Stimulated activated CD8-positive, alpha-beta memory T cell treated with anti-CD3 and anti-CD28 coated beads, Interleukin-7, amount 100 ng/mL, for 1 hour (primary cell): ENCODE measurements at places on chromosomes 12 and 14.

- DNase-seq = no peak
Observed at GRCh38 chr12:108911915-108912314, 32.0 kb downstream of the DAO start.

GRCh38 chr14:89012282-89013097 is 188.0 kb downstream of the TTC8 start:
- no peak for DNase-seq

DNA sequence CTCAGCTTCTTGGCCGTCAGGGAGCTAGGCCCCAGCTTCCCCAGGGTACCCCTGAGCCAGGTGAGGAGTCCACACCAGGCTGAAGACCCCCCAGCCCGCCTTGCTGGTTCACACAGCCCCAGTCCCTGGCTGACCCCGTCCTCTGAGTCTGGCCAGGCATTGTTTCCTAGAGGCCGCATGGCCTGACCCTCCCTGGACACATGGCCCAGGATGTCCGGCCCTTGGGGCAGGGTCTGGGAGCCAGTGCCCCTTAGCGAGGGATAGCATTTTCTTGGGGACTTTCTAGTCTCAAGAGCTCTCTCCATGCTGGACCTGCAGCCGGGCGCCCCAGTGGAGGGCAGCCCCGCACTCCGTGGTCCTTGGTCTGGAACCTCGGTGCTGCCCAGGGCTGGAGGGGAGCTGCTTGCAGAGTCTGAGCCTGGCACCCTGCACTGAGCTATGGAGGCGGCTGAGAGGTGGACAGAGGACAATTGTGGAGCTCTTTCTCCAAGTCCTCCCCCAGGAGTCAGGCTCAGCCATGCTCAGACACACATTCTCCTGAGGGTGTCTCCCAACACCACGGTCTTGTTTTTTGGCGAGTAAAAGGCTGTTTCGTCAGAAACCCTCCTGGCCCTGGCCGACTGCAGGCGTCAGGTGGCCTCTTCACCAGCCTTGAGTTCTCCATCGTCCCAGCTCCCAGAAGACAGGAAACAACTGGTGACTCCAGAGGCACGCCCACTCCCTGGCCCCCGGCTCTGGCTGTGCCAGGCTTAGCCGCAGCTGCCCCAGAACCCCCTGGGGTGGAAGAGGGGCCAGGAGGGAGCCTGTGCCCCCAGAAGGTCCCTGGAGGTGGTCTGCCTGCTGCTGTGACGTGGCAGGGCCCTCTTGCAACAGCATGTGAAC is 17.6 kb upstream of the CRIP2 start:
- DNase-seq = no peak

DNA sequence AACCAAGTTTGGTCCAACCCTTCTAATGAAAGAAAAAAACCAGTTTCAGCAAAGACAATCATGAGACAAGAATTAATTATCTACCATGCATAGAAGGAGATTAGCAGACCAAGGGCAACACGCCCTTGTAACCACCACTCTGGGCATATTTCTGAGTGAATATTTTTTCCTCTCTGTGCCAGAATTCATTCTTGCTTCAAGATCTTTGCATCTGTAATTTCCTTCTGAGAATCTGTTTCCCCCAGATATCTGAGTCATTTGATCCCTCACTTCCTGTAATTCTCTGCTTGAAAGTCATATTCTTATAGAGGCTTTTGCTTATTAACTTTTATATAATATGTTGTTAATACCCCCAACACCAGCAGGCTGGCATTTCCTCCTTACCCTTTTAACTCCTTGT is 243.7 kb downstream of the SLC16A7 start:
- no peak for DNase-seq

DNA sequence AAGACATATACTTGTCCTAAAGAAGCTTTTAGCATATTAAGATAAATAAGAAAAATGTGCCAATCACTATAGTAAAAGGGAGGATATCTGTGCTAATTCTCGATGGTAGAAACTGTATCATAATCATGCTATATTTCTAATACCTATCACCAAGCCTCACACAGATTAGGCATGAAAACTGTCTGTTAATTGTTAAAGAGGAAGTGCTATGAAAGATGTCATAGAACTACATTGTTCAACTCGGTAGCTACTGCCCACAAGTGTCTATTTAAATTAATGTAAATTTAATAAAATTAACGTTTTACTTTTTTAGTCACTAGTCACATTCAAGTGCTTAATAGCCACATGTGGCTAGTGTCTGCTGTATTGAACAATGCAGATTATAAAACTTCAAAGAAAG is 77.5 kb upstream of the KICS2 start:
- no peak for DNase-seq

DNA sequence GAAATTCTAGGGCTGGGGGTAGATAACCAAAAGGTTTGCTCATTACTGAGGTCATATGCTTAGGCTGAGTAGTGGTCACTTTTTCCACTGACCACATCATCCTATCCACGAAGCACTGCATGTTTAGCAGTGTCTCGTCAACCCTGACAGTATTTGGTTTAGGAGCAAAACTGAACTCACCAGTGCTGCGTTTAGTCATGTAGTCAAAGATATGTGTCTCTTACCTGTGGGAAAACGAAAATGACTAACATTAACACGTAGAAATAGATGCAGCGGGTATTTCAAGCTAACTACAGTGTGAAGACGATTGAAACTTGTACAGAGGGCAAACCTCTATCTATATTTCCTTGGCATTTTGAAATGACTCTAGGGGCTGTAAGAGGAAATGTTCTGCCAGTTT is 34.6 kb downstream of the MTHFD1 start:
- no peak for DNase-seq

DNA sequence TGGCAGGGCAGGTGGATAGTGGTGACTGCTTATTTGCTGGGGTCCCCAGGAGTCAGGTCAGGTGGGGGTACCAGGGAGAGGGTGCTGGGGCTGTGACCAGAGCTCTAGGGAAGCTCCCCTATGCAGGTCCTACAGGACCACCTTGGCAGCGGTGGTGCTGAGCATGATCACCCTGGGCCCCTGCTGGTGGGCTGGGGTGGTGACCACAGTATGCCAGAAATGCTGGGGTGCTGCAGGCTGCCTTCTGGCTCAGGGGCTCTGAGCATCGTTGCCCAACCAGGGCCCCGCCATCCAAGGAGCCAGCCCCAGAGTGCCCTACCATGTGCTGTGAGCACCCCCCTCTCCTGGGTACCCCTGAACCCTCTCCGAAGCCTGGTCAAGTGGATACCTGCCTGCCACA is 17.5 kb upstream of the NUDT14 start:
- no peak for DNase-seq

GRCh38 chr14:101538878-101539277 is 22.4 kb upstream of the DIO3 start:
- DNase-seq = no peak

DNA sequence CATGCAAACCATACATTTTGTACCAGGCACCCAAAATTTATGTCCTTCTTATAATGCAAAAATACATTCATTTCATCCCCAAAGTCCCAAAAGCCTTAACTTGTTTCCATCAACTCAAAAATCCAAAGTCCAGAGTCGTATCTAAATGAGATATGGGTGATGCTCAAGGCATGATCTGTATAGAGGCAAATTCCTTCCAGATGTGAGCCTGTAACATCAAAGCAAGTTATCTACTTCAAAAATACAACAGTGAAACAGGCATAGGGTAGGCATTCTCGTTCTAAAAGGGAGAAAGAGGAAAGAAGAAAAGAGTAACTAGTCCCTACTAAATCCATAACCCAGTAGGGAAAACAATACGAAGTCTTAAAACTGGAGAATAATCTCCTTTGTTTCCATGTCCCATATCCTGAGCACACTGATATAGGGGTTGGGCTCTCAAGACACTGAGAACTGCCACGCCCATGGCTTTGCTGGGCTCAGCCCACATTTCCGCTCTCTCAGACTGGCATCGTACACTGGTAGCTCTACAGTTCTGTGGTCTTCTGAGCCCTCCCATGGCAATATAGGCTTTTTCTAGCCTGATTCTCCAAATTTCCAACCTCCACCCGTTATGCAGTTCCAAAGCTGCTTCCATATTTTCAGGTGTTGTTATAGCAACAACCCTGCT is 232.8 kb downstream of the TMTC2 start:
- DNase-seq = no peak

- DNase-seq = no peak
Observed at GRCh38 chr14:55077170-55078151, 26.0 kb downstream of the MAPK1IP1L start.

DNA sequence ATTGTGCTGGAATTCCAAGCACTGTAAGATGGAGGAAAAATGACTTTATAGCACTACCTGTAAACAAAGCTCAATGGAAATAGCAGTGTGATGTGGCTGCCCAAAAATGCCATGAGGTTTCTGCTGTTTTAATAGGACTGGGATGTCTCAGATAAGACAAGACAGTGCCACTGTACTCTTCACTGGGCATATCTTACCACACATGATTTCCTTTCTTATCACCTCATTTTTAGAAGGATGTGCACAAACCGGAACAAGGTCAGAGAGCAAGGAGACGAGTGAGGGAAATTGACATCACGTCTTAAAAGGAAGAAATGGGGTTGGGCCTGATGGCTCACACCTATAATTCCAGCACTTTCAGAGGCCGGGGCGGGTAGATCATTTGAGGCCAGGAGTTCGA is 38.4 kb upstream of the FGD4 start:
- DNase-seq = no peak

DNA sequence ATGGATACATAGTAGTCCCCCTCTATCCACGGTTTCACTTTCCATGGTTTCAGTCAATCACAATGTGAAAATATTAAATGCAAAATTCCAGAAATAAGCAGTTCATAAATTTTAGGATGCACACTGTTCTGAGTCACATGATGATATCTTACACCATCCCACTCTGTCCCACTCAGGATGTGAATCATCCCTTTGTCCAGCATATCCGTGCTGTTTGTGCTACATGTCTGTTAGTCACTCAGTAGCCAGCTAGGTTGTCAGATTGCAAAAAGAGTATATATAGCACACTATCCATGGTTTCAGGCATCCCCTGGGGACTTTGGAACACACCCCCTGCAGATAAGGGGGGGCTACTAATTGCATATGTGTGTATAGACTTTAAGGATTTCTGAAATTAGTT is 8.1 kb upstream of the NAA30 start:
- DNase-seq = no peak

- no peak for DNase-seq
Observed at GRCh38 chr12:103824290-103824689, 16.7 kb downstream of the NT5DC3 start.

DNA sequence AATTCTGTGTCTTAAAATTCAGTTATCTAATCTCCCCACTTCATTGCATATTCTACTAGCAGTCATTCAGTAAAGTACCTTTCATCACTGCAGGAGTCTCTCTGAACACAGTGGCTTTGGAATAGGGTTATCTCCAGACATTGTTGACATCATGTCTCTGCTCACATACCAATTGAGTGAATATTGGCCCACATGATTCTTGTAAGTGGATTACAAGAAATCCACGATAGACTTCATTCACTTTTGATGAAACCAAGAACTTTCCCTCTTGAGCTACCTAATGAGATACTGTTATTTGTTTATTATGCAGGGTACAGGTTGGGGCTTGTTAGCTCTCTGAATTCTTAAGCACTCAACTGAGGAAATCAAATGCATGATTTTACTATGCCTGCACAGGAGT is 284.9 kb downstream of the RAD51B start:
- DNase-seq = no peak

- DNase-seq = no peak
Observed at GRCh38 chr14:81980601-81981306, 447.1 kb upstream of the SEL1L start.

DNA sequence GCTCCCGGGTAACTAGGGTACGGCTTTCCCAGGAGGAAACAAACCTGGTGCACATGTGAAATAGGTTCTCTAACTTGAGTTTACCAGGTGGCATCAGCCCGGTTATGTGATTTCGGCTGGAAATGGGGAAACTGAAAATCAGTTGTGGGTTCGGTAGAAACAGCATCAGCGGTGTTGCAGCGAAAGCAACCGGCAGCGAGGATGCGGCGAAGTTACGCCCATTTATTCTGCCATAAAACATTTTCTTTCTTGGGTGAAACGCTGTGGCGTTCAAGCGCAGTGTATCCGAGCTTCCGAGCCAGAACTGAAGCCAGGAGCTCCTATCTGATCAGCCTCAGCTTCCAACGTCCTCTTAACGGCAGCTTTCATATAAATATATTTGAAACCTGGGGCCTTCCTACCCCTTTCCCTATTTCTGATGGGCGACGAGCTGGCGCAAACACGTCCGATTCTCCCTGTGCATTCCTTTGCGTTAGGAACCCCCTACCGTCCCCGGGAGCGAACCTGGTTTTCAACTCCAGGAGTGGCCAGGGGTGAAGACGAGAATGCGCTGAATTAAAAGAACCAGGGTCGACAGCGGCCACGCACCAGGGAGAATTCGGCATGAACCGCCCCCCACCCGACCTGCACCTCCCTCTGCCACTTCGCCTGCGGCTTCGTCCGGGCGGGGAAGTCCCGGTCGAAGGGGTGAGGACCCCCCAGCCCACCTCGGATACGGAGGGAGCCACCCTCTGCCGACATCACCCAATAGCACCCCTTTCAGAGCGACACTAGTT is 1.6 kb downstream of the DPF3 start:
- DNase-seq = no peak

GRCh38 chr12:82099216-82099615 is 259.0 kb downstream of the CCDC59 start:
- DNase-seq = no peak

DNA sequence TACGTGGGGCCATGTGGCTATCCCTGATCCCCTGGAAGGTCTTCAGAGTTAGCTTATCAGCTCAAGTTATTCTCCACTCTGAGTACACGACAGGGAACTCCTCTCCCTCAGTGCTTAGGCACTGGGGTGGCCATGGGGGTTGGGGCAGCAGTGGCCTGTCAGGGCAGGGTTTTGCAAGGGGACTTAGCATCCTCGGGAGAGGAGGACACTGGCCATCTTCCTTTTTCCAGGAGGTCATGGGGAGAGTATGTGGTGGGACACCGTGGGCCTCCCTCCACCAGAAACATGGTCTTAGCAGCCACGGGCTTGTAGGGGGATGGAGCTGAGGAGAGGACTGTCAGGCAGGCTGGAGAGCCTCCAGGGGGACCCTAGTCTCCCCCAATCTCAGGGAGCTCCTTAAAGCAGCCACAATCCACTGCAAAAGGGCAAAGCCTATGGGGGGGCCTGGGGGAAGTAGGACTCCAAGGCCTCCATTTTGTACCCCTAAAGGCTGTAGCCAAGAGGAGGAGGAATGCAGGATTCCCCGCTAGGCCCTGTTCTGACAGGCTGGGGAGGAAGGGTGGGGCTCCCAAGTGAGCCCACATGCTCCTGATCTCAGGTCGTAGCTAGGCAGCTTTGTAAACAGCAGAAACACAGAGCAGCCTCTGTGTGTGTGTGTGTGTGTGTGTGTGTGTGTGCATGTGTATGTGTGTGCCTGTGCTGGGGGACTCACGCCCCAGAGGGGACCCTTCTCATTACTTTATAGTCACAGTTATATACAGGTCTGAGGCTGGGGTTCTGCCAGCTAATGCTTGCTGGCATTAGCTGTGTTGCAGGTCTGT is 36.6 kb downstream of the KRT80 start:
- no peak for DNase-seq

DNA sequence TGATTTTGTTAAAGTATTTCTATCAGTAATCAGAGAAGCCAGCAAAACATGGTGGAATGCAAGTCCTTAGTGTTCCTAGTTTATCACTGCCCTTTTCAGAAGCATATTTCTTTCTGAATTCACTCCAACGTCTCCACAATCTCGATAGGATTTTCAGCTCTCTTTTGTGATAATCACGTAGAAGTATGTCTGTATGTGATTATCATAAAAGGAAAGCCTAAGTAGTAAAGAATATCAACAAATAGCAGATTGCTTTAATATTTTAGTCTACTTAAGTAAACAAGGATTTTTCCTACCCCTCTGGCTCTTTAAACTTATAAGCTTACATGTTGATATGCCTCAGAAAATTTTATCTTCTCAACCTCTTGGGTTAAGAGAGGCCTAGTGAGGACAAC is 147.4 kb upstream of the NUDT4 start:
- DNase-seq = no peak
